Activated T-helper 1 cell treated with Interleukin-2 at 50 U/mL for 16 hours (primary cell): ENCODE measurements at places on chromosomes 7 and 10.
A peak's percentile ranks its signal among the peaks of the same experiment; 100 is the strongest.

- no peak for DNase-seq
Measured at GRCh38 chr7:2076649-2077064, 156.1 kb downstream of the MAD1L1 start.

- no peak for DNase-seq
Measured at GRCh38 chr7:23539494-23539907, 7.7 kb upstream of the TRA2A start.

GRCh38 chr7:83410989-83411591, 237.8 kb downstream of the SEMA3E start:
- no peak for DNase-seq

GRCh38 chr7:50728184-50728583, 54.5 kb downstream of the GRB10 start:
- no peak for DNase-seq

DNA sequence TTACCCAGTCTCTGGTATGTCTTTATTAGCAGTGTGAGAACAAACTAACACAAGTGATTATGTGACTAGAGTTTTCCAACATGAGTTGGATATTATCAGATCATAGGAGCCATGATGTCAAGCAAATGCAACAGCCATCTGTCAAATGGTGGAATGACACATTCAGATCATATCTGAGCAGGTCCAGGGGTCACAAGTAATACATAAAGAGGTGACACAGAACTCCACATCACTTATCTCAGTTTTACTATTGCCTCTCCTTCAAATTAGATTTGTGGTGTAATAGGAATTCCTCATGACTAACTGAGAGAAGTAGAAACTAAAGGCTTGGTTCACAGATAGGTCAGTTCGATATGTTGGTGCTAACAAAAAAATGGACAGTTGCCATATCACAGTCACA, 12.2 kb upstream of the SAMD9L start:
- DNase-seq: no peak

DNA sequence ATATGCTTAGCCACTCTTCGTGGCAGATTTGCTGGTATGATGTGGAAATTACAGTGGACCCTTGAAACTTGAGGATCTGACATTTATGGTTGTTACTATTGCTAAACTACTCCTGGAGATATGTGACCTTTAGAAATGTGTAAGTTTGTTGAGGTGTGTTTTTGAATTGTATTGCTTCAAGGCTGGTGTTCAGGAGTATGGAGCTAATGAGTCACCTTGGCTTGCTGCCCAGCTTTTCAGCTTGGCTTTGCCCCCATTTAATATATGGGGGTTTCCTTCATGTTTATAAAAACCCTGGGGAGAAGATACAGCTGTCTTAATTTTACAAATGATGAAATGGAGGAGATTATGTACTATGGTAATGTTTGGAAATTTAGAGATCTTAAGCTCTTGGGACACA, 11.6 kb downstream of the HBP1 start:
- DNase-seq: peak; percentile 16

GRCh38 chr7:158492367-158492764, 95.3 kb downstream of the PTPRN2 start:
- DNase-seq: no peak

DNA sequence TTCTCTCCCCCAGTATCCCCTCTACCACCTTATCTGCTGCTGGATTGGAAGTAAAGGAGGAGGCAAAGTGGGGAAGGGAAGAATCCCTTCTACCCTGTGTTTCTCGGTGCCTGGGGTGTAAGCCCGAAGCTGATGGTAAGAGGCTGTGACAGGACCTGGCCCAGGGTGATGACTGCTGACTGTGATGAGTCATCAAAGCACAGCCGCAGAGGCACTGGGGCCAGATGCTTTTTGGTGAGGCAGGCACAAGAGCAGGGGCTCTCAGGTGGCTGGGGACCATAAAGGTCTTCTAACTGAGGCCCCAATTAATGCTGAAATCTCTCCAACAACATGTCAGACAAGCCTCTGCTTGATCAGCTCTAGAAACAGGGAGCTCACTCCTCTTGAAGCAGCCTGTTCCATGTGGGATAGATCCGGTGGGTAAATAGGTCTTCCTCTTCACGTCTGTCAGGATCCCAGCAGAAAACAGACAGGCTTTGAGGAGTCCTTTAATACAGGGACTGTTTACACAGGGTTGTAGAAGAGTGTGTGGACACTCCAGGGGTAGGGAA, 86.1 kb upstream of the PCBD1 start:
- no peak for DNase-seq

GRCh38 chr10:34707656-34708055, 107.4 kb downstream of the PARD3 start:
- no peak for DNase-seq

- DNase-seq: no peak
Measured at GRCh38 chr7:81284576-81284975, 365.7 kb upstream of the SEMA3C start.

DNA sequence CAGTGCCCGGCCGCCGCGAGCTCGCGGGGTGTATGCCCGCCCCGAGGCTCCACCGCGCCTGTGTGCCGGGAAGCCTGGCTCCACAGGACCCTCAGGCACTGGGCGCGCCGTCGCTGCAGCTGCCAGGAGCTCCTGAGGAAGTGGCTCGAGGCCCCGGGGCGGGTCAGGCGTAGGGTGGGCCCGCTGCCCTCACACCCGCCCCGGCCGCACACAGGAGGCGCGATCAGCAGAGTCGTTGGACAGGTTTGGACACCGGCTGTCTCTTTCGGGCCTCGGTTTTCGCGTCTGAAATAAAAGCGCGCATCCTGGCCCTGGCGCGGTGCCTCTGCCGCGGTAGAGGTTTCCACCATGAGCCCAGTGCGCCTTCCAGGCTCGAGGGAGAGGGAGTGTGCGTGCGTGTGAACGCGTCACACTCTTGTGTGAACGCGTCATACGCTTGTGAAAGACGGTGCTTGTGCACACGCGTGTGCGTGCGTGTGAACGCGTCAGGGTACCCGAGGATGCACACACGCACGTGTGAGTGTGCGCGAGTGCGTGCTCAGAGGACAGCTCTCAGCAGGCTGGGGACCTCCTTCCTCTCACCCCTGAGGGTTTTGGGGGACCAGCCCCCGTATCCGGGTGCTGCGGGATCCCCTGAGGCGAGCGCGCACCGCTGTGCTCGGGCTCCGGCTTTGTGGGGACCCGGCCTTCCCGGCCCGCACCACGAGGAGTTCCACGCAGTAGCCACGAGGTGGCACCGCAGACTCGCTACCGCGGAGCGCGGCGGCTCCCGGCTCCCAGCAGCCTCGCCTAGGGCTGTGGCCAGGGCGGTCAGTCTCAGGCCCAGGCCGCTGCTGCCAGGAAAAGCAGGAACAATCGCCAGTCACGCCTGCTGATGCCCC, 83.8 kb downstream of the BMS1 start:
- DNase-seq: no peak

DNA sequence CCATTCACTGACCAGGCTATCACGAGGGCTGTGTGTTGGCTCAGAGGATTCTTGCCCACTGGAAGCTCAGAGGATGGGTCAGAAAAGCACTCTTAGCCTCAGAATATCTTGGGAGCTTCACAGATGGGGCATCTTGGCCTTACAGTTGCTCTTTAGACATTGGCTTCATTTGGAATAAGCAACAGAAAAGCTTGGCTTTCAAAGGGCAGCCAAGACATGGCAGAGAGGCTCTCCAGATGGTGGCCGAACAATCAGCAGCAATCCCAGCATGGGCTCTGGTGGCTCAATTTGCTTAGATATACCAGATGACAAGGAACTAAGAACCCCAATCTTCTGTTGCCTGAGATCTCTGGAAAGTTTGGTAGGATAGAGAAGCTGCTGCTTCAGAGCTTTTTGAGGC, 446.2 kb downstream of the ADRA2A start:
- DNase-seq: no peak

DNA sequence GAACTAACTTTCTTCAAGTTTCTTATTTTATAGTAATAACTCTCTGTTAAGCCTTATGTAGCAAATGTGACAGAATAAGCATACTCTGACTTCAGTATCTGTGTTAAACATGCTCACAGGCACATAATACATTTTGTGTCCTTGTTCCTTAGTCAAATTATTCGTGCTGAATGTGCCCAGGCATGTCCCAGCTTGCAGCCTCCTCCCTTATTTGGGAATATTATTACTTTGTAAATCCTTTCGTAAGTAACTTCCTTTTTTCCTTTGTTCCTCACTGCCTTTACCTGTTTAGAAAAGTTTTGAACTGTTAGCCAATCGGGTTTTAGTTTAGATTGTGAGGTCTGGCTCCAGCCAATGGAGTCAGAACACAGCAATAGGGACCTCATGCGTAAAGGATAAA, 46.9 kb downstream of the GALNT11 start:
- no peak for DNase-seq

DNA sequence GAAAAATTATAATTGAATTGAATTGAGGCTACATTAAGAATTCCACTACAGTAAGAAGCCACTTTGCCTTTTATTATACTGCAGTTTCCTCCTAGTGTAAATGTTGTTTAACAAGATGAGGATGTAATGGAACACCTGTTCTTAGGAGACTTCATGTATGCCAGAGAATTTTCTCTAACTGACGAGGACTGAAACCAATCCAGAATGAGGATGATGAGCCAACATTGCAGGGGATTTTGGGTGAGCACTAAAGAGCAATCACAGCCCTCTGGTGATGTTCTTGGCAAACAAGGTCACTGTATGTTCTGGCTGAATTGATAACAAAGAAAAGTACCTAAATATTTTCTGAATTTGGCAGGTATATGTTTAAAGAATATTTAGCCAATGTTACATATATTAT, 60.9 kb downstream of the RELN start:
- DNase-seq: no peak

- DNase-seq: no peak
Measured at GRCh38 chr7:1239803-1240516, 7.3 kb downstream of the UNCX start.

- no peak for DNase-seq
Measured at GRCh38 chr7:49763791-49764190, 9.6 kb upstream of the VWC2 start.

DNA sequence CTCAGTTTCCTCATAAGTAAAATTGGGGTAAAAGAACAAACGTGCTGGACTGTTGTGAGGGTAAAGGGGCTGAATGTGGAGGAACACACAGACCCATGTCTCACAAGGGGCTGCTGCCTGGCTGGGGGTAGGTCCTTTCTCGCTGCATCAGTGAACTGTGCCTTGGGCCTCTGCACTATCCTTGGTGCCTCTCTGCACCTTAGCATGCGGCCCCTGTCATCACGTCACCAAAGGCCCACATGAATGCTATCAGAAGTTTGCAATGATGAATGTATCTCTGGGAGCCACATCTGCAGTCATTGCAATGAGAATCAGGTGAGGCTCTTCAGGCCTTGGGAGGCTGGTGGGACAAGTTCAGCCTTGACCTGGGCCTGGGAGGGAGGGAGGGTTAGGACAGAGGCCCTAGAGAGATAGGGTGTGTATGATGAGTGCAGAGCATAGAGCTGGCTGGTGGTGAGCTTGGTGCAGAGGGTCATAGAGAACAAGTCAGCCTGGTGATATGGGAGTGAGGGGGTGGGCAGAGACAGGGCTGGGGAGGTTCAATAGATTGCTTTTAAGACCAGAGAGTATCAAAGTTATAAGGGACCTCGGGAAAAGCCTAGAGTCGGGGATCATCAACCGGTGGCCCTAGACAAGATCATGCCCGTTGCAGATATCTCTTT, 308.4 kb downstream of the RPS24 start:
- DNase-seq: no peak

DNA sequence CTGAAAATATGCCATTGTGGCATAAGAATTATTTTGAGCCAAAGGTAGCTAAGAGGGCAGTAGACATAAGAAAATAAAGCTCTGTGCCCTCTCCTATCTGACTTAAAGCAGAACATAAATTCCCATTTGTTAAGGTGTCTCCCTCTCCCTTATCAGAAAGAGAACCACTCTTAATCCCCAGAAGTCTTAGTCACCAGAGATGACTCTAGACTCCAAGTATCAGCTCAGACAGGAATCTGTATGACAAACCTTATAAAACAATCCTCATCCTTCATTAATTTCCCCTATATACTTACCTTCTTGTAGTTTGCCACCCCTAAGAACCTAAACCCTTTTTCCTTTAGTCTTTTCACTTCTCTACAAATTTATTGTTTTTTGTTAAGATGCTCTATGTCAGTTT, 21.8 kb upstream of the PIP4K2A start:
- no peak for DNase-seq

DNA sequence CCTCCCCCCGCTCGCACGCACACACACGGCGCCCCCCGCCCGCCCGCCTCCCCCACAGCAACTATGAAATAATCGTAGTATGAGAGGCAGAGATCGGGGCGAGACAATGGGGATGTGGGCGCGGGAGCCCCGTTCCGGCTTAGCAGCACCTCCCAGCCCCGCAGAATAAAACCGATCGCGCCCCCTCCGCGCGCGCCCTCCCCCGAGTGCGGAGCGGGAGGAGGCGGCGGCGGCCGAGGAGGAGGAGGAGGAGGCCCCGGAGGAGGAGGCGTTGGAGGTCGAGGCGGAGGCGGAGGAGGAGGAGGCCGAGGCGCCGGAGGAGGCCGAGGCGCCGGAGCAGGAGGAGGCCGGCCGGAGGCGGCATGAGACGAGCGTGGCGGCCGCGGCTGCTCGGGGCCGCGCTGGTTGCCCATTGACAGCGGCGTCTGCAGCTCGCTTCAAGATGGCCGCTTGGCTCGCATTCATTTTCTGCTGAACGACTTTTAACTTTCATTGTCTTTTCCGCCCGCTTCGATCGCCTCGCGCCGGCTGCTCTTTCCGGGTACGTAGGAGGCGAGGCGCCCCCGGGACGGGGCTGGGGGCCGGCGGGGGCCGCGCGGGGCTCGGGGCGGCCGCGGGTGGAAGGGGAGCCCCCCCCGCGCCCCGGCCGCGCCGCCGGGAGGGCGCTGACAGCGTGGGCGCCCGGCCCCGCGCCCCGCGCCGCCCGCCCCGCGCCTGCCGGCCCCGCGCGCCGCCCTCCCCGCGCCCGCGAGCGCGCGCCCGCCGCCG, 441 bp downstream of the BMI1 start:
- DNase-seq: no peak

- DNase-seq: no peak
Measured at GRCh38 chr10:129716211-129716681, 247.8 kb downstream of the EBF3 start.

- DNase-seq: no peak
Measured at GRCh38 chr10:48693206-48693605, 8.5 kb downstream of the WDFY4 start.

- peak; percentile 11 for DNase-seq
Measured at GRCh38 chr7:75776295-75776971, 4.4 kb upstream of the CCL26 start.

DNA sequence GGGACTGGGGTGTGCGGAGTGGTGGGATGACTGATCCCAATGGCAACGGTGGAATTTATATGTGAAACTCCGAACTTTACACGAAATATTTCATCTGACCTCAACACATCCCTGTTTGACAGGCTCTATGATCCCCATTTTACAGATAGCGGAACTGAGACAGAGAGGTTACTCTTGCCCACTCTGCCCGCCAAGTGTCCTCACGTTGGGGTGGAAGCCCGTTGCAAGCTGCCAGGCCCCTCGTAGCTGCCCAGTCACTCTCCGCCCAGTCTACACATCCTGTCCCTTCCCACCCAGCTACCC, 397 bp upstream of the NFE2L3 start:
- DNase-seq: no peak

- no peak for DNase-seq
Measured at GRCh38 chr7:99031496-99031895, 112.4 kb downstream of the SMURF1 start.
